ENCODE measurements at places on chromosomes 2 and 18.

DNA sequence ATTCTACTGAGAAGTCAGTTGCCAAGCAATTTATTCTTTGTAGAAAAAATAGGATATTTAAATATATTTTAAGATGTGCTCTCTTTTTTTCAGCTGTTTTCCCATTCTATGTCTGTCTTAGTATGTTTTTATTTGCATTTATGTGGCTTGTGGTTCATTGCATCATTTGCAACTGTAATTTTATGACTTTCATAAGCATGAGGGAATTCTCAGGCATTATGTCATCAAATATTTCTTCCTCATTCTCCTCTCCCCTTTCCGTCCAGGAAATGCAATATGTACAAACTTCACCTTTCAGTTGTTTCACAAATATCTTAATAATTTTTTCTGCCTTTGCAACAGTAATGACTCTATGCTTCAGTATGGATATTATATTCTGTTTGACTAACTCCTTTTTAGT lies 560.2 kb upstream of the LRATD1 start:
- no peak for DNase-seq

- peak; percentile 22 for DNase-seq
Measured at GRCh38 chr2:238895361-238895882, 47.5 kb downstream of the TWIST2 start.

GRCh38 chr18:58411323-58411722 lies 217.6 kb downstream of the ALPK2 start:
- DNase-seq: no peak

DNA sequence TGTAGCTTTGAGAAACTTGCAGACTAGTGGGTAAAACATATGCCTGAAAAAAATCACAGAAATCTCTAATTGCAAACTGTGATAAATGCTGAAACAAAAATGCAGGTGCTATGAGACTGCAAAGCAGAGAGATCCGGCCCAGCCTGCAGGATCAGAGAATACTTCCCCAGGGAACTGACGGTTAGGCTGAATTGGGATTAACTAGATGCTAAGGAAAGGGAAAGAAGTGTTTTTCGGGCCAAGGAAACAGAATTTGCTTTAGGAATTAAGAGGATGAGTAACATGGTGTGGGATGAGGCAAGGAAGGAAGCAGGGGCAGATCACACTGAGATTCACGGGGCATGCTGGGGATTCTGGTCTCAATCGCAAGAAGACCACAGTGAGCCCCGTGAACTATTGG lies 71.5 kb downstream of the OSBPL6 start:
- DNase-seq: no peak

DNA sequence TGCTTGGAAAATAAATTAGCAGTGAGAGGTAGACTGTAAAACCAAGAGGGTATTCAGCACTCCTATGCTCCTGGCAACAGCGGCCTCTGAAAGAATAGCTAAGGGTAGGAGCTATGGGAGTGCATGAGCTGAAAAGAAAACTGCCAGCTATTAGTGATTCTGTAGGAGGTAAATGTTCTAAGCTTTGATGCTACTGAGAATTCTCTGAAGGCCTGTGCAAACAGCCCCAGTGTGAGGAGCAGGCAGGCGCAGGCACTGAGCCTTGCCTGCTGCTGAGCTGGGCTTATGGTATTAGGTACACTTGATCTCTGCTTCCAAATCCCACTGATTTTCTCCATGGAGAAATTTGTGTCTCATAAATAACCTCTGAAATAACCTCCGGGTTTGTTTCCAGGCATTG lies 86.7 kb downstream of the NYAP2 start:
- DNase-seq: no peak

GRCh38 chr2:23617811-23618215 lies 232.8 kb downstream of the KLHL29 start:
- no peak for DNase-seq

GRCh38 chr2:159185401-159186130 lies 100.9 kb downstream of the WDSUB1 start:
- peak; percentile 70 for DNase-seq

DNA sequence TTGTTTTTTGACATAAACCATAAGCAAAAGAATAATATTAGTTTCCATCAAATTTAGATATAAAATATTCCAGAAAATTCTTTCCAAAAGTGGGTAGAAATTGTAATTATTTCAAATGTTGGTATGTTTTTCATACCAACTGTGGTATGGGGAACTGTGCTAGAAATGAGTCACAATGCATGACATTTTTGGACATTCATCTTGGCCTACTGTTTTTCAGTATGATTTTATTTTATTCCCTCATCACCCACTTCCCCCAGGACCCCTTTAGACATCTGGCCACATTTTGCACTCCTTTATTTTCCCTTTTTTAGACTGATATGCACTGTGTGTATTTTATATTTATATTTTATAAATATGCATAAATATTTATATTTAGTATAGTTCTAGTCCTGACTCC lies 97.1 kb downstream of the DPP4 start:
- no peak for DNase-seq

GRCh38 chr2:30252723-30253701 lies 21.7 kb downstream of the LBH start:
- DNase-seq: peak; percentile 42

- DNase-seq: no peak
Measured at GRCh38 chr2:150811259-150811855, 323.9 kb upstream of the RND3 start.

GRCh38 chr2:105294844-105295481 lies 34.6 kb downstream of the TGFBRAP1 start:
- DNase-seq: peak; percentile 60

DNA sequence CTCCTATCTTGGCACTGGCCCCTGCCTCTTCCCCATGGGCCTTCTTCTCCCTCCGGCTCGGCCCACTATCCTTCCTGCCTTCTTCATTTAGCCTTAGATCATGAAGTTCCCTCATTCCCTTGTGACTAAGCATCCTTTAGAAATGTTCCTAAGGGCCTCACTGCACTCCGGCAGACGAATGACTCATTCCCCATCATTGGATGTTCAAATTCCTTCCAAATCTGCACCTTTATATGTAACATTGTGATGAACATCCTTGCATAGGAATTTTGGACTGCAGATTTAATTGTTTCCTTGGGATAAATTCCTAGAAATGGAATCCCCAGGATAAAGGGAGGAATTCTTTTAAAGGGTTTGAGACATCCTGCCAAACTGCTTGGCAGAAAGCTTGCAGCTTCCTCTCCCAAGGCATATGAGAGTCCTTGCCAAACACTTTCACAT lies 19.0 kb downstream of the CRACDL start:
- no peak for DNase-seq

DNA sequence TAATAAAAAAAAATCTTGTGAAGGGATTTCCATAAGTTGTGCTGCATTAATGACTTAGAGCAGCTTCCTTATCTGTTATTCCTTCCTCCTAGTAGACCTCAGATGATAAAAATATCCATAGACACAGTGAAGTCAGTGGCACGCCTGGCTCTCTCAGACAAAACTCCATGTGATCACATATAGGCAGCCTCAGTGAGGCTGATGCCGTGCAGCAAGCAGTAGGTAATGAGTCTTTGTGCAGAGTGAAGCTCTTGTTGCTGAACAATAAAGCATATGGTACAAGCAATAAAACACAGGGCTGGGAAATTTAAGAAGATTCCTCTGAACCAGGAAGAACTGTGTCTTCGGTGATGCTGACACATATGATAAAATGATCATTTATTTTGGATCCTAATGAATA lies 102.7 kb downstream of the CSRNP3 start:
- no peak for DNase-seq

GRCh38 chr18:61608316-61608715 lies 275.1 kb downstream of the CDH20 start:
- DNase-seq: no peak

DNA sequence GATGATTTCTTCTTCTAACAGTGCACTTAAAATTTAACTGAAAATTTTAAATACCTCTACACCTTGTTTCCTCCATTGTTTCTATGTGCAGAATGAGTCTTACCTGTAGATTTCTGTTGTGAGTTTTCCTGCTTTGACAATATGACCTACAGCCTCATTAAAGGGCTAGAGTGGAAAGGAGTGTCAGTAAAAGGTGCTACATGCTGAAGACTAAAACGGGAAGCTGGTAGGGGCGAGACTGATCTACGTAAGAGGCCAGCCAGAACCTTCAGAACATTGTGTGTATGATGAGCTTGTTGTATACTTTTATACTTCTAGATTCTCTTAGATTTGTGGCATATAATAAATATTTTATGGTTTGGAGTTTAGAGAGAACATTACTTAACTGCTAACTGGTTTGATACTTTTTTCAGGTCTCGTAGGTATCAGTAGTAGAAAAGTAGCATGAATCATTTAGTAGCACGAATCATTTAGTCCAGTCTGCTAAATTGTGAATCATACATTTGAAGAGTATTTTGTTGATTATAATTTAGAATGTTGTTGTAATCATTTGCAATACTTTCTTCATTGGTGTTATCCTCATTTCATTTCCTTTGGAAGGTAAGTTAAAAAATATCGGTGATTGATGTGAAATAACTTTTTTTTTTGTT lies 14.3 kb downstream of the INSIG2 start:
- no peak for DNase-seq

DNA sequence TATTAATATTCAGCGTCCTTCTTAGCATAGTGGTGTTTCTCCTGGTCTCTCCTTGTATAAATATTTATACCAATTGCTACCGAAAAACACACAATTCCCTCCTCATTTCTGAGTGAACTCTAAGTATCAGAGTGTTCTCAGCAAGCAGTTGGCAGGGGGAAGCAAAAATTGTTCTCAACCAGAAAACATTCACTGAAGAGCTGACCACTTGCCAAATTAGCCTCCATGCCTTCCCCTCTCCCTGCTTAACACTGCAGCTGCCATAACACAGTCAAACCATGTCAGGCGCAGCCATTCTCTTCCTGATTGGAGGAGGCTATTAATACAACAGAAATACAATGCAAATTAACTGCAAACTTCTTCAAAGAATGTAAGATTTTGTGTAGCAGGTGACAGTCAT lies 105.0 kb downstream of the COL6A3 start:
- DNase-seq: no peak

GRCh38 chr2:71462641-71463341 lies 9.4 kb downstream of the DYSF start:
- no peak for DNase-seq

- DNase-seq: no peak
Measured at GRCh38 chr2:164151522-164151921, 415.7 kb upstream of the FIGN start.

GRCh38 chr2:187502467-187502866 lies 51.8 kb downstream of the TFPI start:
- DNase-seq: peak; percentile 25

DNA sequence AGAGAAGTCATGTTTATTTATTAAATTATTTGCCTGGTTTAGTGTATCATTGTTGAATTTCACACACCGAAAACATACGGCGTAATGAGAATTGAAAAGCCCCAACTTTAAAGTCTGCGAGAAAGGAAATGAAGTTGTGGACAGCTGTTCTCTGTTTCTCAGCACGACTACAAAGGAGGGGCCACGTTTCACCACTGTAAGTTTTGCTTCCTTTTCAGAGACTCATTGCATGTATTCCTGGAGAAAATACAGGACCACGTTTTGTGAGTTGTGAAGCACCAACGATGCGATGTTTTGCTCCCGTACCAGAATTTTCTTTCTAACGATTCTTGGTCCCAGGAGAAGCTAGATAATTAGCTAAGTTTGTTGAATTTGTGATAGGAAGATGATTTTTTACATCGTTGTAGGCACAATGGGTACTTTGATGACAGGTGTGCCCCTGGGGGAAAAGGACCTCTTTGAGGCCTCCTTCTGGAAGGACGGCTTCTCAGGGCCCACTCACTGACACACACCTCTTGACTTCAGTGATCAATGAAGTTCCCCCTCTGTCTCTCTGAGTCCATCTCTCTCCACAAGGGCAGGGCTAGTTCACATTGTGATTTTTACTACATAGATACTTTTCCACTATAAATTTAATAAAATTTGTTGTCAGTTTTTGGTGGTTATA lies 23.7 kb upstream of the ACKR3 start:
- DNase-seq: no peak

- DNase-seq: no peak
Measured at GRCh38 chr2:216424274-216424673, 12.0 kb downstream of the SMARCAL1 start.

DNA sequence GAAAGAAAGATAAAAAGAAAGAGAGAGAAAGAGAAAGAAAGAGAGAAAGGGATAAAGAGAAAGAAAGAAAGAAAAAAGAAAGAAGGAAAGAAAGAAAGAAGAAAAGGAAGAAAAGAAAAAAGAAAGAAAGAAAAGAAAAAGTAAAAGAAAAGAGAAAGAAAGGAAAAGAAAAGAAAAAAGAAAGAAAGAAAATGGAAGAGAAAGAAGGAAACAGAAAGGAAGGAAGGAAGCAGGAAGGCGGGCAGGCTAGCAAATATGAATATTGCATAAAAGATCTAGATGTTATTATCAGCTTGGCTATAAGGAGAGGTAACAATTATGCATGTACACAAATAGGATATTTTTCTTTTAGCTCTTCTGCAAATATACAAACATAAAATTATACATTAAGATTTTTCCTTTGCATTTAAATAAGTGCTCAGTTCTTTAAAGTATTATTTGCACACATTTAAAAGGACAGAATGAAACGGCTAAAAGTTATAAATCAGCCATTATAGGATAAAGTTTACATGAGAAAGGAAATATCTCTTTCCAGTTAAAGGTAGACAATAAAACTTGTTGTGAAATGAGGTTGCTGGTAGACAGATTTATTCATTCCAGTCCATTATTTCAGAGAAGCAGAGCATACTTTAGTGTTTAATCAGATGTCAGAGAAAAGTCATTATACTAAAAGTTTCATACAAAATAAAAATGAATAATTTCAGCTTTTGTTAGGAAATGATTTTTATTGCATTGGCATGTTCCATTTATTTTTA lies 511.4 kb downstream of the KCNJ3 start:
- DNase-seq: no peak

- DNase-seq: no peak
Measured at GRCh38 chr2:67374949-67375348, 22.2 kb upstream of the ETAA1 start.

DNA sequence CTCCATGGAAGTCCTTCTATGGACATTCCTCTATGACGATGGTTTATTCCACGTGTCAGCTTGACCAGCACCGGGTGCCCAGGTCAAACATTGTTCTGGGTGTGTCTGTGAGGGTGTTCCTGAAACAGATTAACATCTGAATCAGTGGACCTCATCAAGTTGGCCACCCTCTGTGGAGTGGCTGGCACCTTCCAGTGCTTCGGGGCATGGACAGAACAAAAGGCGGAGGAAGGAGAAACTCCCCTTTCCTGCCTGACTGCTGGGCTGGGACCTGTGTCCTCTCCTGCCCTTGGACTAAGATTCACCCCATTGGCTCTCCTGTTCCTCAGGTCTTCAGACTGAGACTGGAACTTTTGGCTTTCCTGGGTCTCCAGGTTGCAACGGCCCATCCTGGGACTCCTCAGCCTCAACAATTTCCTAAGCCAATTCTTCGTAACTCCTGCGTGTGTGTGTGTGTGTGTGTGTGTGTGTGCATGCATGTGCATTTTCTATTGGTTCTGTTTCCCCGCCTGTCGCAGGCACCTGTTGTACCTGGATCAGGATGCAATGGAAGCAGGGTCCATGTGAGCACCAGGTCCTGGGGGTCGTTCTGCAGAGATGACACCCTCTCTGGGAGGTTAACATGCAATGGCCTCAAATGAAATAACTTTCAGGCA lies 357.2 kb upstream of the SALL3 start:
- DNase-seq: no peak
